GOT3 (cell line): ENCODE measurements at places on chromosomes 2 and 18.

GRCh38 chr18:75200605-75201280 lies 8.2 kb downstream of the PTGR3 start:
- no peak for DNase-seq

- no peak for DNase-seq
These were observed 166.5 kb downstream of the CERS6 start for GRCh38 chr2:168622559-168622958.

DNA sequence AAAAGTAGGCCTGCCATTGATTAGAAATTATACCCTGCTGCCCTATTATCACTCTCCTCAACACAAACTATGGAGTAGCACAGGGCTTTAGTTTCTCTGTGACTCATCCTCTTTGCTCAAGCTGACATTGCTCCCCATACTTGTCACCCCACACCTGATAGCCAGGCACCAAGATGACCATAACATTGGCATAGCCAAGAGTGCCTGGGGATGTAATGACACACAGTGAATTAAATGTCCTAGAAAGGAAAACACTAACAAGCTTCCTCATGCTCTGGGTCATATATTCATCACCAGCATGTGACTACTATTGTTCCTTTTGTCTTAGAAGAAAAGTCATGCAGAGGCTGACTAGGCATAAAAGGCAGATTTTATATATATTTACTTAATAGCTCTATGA lies 137.8 kb upstream of the RND3 start:
- DNase-seq, result no peak

DNA sequence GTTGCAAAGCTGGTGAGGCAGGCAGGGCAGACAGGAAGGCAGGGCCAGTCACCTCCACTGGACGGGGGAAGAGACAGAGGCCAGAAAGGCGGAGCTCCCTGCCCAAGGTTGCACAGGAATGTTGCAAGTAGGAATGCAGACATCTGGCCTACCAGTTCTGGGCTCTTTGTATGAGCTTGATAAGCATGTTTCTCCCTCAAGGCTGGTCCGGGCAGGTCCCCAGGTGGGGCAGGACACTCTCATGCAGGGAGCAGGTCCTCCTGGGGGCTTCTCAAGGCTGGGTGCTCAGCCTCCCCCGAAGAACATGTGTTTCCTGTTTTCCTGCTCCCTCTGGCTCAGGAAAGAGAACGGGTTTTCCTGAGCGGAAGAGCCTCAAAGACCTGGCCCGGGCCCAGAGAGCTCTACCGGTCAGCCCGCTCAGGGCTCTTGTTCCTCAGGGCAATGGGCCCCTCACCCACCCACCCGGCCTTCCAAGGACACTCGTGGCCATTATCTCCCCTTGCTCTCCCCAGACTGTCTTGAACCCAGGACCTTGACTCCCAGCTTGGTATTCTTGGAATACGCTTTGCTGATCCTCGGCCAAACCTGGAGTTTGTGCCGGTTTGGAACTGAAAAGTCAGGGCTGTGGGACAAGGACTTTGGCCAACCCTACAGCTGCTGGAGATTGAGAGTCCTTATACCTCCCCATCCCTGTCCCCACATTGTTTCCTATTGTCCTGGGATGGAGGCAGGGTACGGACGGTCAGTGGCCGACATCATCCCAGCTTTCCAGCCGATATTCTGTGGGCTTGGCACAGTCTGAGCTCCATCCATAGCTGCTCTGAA lies 87.7 kb upstream of the HAAO start:
- DNase-seq, result no peak

DNA sequence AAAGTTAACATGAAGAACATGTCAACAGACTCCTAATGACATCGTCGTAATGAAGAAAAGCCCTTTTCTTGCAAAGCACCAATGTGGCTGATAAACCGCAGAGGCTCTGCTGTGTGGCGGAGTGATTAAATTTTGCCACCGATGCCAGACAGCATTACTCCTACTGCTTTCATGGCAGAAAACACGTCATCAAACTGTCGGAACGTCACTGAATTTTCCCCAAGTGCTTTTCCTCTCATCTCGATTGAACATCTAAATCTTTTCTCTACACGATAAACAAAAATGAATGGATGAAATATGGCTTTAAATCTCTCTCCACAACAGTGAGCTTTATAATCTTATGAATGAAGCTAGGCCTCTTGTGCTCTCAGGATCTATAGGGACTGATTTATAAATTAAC lies 159.8 kb upstream of the REG3G start:
- no peak for DNase-seq
